ENCODE measurements at places on chromosomes 2 and 18.
A peak's percentile ranks its signal among the peaks of the same experiment; 100 is the strongest.

- no peak for DNase-seq
Measured at GRCh38 chr2:230161184-230161583, 58.6 kb downstream of the SP110 start.

DNA sequence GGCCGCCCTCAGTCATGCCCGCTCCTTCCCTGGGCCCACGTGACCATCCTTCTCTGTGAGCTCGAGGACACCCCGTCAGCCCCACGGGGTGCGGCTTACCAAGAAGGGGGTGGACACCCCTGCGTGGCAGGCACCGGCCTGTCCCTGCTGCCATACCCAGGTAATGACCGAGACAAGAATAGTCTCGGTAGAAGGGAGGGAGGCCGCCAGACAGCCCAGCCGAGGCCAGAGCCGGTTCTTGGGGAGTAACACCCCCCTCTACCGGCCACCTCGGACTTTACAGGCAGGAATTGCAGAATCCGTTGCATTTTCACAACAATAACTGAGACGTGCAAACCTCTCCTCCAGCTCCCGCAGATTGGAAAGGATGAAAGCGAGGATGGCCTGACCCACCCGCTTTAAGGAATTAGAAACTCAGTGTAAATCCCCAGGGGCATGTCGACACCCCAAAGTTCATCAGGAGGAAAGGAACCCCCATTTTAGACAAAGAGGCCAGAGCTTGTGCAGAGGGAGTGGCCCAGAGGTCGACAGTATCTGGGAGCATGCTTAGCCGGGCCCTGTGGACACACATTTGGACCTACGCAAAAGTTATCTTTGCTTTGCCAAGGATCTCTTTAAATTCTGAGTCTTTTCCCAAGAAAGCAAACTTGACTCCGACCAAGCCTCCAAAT, 60.1 kb upstream of the GLI2 start:
- DNase-seq = peak; percentile 16

DNA sequence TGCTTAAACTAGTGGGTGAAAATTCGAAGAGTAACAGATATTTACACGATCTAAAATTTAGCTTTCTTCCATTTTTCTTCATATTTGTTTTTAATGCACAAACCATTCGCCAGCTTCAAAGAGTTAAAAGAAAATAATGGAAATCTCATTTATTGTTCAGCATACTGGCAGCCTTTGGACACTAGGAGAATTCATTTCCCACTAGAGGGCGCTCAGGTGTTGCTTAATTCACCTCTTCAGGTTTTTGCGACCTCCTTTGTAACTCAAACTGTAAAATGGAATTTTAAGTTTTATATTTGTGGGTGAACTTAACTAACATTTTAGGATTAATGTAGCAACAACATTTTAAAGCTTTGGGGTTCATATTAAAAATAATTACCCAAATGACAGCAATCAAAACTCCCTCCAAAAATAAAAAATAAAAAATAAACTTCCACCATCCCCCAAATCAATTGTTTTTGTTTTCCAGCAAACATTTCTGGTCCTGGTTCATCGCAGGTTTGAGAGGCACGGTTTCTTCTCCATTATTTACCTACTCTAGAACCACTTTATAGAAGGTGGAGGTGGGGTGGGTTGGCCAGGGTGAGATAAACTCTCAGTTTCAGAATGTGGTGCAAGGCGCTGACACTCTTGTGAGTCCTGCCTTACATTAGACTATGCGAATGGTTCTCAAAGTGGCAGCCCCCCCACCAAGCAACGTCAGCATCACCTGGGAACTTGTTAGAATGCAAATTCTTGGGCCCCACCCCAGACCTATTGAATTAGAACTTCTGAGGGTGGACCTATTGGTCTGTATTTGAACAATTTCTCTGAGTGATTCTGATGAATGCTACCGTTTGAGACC, 24.7 kb upstream of the PNPT1 start:
- peak; percentile 51 for DNase-seq

DNA sequence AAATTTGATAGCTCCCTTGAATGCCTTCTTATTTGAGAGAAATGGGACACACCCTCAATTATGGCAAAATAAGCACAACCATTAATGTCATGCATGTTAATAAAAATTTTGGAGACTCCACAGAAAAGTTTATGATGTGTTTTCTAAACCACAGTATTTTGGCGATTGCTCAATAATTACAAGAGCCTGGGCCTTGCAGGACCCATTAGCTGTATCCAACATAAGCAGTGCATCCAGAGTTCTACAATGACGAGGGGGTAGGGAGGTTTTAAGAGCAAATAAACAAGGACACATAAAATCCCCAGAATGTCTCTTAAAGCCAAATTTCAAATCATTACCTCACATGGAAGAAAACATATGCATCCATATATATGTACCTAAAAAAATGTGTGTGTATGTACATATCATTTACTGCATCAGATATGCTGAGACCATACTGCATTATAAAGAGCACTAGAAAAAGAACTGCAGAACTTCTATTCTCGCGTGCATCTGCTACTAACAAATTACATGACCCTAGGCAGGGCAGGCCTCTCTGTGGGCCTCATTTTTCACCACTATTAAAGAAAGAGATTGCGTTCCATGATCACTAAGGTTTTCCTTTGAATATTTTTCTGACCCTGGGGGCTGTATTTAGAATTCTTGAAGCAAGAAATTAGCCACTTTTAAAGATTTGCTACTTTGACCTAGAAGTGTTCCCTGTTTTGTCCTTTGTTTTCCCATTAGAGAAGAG, 38.0 kb downstream of the CMPK2 start:
- no peak for DNase-seq

GRCh38 chr2:9247177-9247576, 40.6 kb downstream of the ASAP2 start:
- no peak for DNase-seq

- no peak for DNase-seq
Measured at GRCh38 chr2:238097201-238097987, 2.7 kb upstream of the ESPNL start.

- DNase-seq = no peak
Measured at GRCh38 chr2:147631294-147631693, 213.5 kb upstream of the ACVR2A start.

DNA sequence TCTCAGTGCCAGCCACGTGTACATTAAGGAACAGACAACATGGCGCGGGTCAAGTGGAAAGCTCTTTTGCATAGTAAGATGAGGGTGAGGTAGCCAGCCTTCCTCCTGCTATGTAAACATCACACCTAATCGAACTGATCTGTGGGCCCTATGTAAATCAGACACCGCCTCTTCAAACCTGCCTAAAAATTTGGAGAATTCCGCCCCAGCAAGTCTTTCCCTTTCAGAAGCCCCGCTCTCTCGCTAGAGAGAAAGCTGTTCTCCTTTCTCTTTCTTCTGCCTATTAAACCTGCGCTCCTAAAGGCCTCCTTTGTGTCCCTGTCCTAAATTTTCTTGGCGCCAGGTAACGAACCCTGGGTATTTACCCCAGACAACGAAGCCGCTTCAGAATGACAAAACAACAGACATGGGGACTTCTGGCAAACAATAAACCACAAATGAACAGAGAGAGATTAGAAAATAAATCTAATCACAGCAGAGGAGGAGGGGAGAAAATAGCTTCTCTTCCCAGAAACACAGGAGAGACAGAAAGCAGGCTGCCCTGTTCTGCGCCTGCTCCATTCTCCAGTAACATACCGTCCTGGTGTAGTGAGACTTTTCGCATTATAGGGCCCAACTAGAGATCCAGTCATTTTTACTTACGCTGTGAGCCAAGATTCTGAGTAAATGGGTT, 31.9 kb upstream of the CYP1B1 start:
- no peak for DNase-seq

DNA sequence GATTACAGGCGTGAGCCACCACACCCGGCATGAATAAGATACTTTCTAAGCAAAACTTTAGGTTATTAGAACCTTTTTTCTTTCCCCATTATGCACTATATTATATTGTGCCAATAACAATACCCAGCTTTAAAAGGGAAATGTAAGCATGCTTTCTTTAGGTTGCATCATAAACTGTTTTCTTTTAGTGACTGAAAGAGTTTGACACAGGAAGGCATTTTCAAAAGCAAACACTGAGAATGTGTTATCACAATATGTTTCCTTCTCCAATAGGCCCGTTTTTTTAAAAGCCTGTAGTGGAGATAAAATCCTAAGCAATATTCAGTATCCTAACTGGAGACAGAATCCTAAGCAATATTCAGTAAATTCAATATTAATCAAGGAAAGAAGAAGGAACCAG, 16.7 kb upstream of the EPB41L5 start:
- no peak for DNase-seq

GRCh38 chr2:184677171-184677570, 78.8 kb downstream of the ZNF804A start:
- DNase-seq = no peak

- no peak for DNase-seq
Measured at GRCh38 chr2:157264099-157264498, 6.6 kb downstream of the GALNT5 start.

DNA sequence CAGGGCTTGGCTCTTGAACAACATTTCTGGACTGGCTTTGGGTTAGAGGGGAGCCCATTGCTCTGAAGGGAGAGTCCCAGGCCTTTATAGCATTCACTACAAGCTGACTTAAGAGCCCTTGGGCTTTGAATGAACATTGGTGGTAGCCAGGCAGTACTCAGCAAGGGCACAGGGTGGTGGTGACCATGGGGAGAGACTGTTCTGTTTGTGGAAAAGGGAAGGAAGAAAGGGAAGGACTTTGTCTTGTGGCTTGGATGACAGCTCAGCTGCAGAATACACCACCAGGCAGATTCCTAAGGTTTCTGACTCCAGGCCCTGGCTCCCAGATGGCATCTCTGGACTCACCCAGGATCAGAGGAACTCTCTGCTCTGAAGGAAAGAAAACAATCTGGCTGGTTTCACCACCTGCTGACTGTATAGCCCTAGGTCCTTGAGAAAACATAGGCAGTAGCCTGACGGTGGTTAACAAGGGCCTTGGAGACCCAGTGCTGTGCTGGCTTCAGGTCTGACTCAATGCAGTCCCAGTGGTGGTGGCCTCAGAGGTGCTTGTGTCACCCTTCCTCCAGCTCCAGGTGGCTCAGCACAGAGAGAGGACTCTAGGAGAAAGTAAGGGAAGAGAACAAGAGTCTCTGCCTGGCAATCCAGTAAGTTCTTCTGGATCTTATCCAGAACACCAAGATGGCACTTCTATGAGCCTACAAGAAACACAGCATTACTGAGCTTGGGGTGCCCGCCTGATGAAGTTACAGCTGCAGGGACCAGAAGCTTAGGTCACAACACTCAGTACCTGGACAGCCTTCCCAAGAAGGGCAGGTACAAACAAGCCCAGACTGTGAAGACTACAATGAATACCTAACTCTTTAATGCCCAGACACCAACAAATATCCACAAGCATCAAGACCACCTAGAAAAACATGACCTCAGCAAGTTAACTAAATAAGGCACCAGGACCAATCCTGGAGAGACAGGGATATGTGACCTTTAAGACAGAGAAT, 16.4 kb upstream of the ABCB11 start:
- no peak for DNase-seq

GRCh38 chr18:67730886-67731285, 214.4 kb upstream of the DSEL start:
- DNase-seq = no peak

GRCh38 chr2:17813742-17814473, 2.4 kb upstream of the MSGN1 start:
- DNase-seq = no peak

DNA sequence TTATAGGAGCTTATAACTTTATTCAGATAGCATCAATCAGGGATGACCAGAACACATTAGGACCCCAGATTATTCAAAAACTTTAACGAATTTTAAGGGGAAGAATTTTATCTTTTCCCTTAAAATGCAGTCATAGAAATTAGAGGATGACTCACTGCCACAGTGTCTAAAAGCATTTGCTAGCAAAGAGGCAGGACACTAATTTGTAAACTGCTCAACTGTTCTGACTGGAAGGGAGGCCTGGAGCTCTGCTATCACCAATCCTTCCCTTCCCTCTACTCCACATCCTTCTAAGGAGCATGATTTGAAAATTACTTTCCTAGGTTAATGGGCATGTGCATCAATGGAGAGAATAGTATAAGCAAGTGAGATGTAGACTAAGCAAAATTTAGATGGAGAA, 40.5 kb downstream of the PREPL start:
- no peak for DNase-seq

- DNase-seq = no peak
Measured at GRCh38 chr2:31735716-31736115, 155.0 kb upstream of the SRD5A2 start.

GRCh38 chr2:181371195-181371594, 86.0 kb upstream of the ITGA4 start:
- DNase-seq = peak; percentile 9

DNA sequence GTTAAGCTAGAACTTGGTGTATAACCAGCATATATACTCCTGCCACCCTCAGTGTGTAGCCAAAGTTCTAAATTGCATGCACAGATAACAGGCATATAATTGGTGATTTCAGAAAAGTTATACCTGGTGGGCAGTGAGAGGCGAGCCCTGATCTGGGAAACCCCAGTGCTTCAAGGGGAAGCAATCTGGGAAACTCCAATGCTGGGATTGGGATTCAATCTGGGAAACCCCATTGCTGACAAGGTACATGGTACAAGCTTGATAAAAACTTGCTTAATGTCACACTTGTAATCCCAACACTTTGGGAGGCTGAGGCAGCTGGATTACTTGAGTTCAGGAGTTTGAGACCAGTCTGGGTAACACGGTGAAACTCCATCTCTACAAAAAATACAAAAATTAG, 147.6 kb downstream of the NEDD4L start:
- DNase-seq = no peak

GRCh38 chr2:181953881-181954537, 31.6 kb upstream of the PPP1R1C start:
- DNase-seq = peak; percentile 60

- DNase-seq = no peak
Measured at GRCh38 chr2:8619071-8619470, 62.8 kb upstream of the ID2 start.

All from CD4-positive, alpha-beta T cell treated with Interleukin-15 for 4 hours (primary cell).